ENCODE measurements at places on chromosomes 3 and 15.

DNA sequence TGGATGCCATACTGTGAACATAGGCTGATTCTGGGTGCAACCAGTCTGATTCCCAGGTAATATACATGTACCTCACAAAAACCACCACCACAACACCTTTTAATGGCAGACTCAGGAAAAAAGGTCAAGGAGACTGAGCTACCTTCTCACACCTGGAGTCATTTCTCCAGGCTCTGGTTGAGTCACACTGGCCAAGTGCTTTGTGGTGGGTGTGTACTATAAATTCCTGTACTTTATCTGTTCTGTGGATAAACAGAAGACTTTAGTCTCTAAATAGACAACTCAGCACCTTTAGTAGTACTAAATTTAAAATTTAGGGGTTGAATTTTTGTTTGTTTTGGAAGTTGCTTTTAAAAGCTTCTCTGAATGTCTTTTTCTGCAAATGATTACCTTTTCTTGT lies 46.7 kb downstream of the TOP2B start:
- DNase-seq, result no peak

DNA sequence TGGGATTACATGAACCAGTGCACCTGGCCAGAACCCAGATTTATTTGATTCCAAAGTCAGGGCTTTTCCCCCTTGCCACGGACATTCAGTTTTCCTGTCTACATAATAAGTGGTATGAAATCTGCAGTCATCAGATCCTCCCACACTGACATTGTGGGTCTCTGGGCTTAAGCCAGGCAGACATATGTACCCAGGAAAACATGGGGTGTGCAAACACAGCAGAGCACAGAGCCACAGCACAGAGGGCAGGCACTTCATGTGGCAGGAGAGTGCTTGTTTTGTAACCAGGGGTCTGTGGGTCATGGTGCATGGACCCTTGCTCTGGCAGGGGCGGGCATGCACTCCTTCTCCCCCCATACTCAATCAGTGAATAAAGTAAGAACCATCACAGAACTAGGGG lies 6.1 kb upstream of the ABTB1 start:
- no peak for DNase-seq

DNA sequence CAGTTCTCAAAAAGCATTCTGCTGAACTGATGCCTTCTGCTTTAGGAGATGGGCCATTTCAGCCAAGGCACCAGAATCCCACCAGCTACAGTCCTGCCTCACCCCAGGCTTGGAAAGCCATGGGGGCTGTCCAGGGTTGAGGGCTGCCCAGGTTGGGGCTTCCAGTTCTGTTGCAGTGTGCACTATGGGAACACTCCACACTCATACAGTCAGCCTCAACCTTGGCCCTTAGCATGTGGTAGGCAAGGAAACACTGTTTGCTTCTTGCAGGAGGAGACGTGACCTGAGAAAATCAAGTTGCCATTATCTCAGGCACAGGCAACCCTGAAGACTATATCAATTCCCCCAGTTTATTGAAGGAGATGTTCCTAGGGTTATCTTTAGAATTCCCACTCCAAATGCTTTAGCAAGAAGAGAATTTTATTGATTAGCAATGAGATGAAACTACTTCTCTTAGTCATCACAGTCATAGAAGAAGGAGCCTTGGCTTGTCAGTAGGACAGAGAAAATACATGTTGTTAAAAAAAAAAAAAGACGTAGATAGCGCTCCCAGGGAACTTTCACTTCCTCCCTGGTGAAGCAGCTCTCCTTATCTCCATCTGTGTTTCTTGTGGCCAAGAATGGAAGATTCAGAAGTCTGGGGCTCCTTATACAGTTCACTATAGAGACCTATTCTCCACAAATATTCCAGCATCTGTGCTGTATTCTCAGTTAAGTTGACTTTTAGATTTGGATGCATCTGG lies 38.3 kb upstream of the IL12A start:
- DNase-seq, result no peak

- no peak for DNase-seq
Observed at GRCh38 chr3:193129607-193130006, 111.4 kb upstream of the PLAAT1 start.

DNA sequence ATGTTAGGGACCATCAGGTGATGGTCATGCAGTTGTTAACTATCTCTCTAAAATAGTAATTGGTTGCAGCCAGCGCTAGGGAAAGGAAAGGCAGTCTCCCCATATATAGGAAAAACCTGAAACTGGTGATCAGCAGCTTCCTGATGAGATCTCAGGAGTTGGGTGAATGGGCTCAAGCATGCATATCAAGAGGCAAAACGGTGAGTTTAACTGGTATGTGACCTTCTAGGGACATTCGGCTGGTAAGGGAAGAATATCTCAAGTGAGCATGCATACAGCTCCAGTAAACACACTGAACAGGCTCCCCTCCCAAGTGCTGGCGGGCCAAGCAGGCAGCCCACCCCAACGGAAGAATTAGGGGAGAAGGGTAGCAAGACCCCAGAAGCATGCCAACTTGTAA lies 49.3 kb upstream of the ROBO2 start:
- no peak for DNase-seq

- DNase-seq, result no peak
Observed at GRCh38 chr3:105502333-105502732, 135.6 kb downstream of the ALCAM start.

DNA sequence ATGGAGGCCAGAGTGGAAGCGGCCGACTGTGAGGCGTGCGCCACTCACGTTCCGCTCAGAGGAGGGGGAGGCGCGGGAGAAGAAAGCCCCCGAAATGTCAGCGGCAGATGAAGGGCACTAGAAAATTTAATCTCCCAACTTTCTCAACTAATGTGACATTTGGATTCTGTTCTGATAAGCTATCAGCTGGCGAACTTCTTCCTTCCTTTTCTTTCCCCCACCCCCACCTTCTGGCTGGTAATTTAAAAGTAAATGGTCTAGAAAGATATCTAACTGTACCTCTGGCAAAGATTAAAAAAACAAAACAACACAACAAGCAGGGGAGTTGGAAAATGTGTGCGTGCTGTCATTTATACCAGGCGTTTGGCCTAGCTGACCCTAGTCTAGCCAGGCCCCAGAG lies 26.4 kb upstream of the TMEM115 start:
- DNase-seq, result no peak

DNA sequence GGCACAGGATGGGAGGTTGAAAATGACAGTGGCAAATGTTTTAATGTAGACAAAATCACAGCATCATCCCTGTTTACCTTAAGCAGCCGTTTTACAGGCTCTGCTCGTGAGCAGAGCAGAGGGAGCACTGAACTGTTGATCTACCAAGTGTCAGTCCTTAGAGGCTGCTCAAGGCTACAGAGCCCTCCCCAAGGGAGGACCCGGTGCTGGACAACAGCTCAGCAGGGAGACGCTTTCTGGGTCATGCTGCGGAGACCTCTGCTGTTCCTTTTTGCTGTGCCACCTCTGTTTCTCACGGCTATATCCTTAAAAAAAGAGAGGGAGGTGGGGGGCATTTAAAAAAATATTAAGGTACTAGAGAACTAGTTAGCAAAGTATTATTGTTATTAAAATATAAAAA lies 400.2 kb downstream of the GABRB3 start:
- no peak for DNase-seq

GRCh38 chr3:11086856-11087255 lies 67.4 kb upstream of the HRH1 start:
- DNase-seq, result no peak

- DNase-seq, result no peak
Observed at GRCh38 chr3:195544634-195545033, 1.5 kb upstream of the PPP1R2 start.

DNA sequence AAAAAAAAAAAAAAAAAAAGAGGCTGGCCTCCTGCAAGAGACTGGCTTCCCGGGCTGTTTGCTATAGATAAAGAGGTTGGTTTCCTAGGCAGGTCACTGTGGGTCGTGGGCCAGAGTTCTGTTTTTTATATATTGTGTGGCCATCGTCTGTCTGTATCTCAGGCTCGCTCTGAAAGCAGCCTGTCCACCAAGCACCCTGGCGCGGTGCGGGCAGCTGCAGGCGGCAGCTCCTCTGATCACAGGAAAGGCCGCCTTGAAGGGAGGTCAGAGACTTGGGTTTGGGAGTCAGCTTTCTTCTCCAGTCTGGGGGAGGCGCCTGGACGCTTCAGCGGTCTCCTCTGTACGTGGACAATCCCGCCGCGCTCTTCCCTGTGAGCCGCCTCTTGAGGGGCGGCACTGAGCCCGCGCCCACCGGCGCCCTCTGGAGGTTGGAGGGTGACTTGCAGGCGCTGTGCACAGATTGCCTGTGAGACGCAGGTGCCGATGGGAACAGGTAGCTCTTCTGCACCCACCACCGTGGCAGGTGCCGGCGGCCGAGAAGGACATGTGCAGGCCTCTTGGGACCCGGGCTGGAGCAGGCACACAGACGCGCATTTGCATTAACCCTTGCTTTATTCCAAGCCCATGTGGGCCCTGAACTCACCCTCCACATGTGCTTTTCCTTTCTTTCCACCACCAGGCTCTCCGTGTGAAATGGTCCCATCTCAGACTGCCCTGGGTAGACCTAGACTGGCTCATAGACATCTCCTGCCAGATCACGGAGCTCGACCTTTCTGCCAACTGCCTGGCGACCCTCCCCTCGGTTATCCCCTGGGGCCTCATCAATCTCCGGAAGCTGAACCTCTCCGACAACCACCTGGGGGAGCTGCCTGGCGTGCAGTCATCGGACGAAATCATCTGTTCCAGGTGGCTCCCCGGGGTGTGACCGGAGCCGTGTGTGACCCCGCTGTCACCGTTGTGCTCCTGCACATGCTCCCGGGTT lies 89.3 kb downstream of the LRRK1 start:
- DNase-seq, result peak; percentile 88

DNA sequence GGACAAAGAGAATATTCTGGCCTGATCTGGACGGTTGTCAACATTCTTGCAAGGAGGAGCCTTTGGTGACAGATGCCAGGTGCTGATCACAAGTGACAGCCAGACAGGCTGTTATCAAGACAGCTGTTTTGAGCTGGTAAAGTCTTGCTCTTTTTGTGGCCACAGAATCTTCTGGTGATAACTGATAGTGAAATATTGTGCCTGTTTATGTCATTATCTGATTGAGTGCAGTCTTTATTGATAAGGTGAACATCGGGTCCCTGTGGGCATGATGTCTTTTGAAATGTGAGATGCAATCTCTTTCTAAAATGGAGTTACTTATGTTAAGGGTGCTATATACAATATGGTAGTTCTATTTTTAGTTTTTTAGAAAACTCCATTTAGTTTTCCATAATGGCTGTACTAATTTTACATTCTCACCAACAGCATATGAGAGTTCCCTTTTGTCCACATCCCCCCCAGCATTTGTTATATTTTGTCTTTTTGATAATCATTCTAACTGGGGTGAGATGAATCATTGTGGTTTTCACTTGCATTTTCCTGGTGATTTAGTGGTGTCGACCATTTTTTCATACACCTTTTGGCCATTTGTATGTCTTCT lies 10.7 kb downstream of the CEP63 start:
- DNase-seq, result no peak

- no peak for DNase-seq
Observed at GRCh38 chr15:25787381-25787780, 75.7 kb downstream of the ATP10A start.

DNA sequence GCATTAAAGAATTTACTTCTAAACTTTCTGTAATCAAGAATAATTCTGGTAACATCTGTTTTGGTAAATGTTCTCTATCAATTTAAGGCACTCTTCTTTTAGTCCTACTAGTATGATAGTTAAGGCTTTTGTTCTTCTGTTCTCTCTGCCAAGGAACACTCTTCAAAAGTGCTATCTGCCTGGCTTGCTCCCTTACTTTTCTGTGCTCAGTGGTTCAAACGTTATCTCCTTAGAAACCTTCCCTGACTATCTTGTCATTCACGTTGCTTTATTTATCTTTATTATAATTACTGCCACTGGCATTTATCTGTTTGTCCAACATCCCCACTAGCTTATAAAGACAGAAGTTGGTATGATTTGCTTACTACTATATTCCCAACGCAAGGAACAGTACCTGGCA lies 59.2 kb downstream of the RFX7 start:
- DNase-seq, result no peak

DNA sequence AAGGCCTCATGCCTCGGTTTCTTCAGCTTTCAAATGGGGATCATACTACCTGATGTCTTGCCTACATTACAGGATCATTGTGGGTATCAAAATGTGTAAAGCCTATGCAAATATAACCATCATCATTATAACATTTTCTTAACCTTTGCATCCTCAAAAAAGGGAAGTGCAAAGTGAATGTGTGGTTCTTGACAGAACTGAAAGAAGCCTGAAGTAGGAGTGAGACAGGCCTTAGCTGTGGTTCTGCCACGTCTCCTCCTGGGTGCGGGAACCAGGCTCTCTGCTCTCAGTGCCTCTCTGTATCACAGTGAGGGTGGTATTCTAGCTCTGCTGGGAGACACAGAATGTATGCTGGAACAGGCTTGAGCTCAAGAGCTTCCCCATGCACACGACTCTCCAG lies 316.9 kb upstream of the ICE2 start:
- DNase-seq, result peak; percentile 22

GRCh38 chr3:184715943-184716621 lies 4.2 kb upstream of the MAGEF1 start:
- no peak for DNase-seq

Data from CD4-positive, alpha-beta T cell treated with Interferon alpha-2 for 1 hour (primary cell).